ENCODE measurements at places on chromosomes 2 and 18.

- no peak for DNase-seq
These were observed 1.2 kb upstream of the RAD51AP2 start for GRCh38 chr2:17519486-17519885.

GRCh38 chr2:62180975-62181374 lies 14.9 kb upstream of the B3GNT2 start:
- DNase-seq = no peak

- DNase-seq = no peak
These were observed 39.5 kb upstream of the ASXL3 start for GRCh38 chr18:33538418-33539042.

DNA sequence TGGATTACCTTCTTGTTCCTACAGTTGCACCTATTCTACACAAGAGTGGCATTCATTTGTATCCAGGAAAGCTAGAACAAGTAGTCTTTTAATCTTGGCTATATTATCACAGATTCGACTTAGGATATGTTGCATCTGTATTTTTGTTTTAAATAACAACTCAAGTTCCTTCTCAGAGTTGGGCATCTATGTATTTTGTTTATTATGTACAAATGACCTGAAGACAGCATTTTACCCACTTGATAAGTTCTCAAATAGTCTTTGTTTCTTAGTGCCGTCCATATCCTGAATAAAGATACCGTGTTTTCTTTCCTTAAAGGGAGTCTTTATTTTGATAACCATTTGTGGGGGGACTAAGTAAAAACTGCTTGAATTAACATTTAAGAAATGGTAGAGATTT lies 2.9 kb downstream of the ITPRID2 start:
- no peak for DNase-seq

GRCh38 chr2:157784823-157785175 lies 91.3 kb downstream of the ACVR1 start:
- DNase-seq = no peak

GRCh38 chr2:209277444-209277843 lies 146.4 kb upstream of the MAP2 start:
- DNase-seq = no peak

- DNase-seq = no peak
These were observed 61.0 kb upstream of the TMEM87B start for GRCh38 chr2:111994042-111994441.

DNA sequence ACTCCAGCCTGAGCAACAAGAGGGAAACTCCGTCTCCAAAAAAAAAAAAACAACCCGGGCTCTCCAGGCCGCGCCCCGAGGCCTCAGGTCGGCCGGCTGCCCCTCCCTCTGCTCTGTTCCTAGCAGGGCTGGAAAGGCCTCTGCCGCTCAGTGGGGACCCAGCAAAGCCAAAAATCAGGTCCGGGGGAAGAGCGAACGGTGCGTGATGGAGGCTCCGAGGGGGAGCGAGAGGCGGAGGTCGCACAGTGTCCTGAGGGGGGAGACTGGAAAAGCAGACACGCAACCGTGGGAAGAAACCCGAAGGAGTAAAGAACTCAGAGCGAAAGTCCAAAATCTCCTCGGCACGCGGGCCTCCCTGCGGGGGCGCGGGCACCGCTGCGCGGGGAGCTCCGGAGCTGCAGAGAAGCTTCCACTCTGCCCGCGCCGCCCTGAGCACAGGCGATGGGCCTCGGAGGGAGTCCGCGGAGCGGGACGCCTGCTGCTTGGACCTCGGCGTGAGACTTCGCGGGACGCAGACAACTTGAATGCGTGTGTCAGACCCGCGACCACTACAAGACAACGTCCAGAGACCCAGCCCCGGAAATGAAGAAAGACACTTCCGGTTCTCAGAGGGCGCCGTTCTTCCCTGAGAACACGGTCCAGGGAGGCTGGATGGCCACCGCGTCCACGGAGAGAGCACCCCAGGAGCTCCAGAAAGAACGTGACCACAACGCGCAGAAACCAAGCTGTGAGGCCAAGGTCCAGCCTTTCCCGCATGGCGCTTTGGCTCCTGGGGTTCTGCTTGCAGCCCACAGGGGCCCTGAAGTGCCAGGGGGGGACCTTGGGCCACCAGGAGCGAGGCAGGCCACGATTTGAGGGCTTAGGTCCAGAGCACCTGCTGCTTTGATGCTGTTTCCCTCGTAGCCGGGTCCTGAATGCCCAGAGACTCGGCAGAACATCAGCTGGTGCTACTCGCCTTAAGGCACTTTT lies 219.8 kb downstream of the DPP10 start:
- no peak for DNase-seq

DNA sequence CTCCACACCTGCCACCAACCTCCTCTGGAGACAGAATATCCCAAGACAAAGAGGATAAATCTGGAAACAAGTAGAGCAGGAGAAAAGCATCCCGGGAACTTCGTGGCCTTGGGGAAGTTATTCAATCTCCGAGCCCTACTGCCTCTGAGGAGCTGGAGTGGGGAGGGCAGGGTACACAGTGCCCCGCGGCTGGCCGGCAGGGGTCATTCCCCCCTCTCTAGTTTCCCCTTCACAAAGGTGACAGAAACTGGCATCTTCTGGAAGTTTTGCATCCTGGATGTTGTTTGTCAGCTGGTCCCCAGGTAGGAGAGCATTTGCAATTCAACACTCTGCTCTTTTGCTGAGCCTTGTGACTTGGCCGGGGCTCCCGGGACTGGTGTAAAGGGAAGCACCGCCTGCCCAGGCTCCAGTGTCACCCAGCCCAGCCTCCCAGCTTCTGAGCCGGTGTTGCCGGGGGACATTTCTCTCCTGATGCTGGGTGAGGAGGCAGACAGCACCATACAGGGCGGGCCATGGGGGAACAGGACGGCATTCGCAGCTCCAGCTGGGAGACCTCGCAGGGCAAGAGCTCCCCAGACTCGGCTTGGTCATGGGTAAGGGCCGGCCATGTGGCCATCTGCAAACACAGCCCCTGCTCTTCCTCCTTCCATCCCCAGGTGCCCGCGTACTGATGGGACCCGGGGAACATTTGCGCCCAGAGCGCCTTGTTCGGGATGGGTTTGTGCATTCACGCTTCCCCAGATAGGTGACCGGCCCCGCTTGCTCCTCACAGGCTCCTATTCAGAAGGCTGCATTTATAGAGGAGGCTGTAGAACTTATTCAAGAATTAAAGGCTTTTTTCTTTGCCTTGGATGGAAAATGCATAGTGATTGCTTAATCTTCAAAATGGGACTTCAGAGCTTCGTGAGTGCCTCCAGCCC lies 7.4 kb upstream of the NTSR2 start:
- DNase-seq = no peak

DNA sequence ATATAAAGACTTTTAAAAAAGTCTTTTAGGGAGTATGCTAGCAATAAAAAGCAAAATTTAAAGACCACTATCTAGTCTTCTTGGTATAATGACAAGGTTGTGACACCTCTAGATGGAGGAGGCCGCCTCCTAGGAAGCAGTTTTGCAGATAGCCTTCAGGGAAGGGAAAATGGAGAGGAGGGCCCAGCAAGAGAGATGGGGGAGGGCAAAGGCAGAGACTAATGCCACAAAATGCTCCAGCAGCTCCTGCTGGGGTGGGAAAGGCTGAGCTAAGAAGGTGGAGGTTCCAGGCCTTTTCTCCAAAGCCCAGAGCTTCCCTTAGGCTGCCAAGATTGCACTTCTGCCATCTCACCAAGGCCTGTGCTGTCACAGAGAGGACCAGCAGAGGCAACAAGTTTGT lies 153.9 kb upstream of the THSD7B start:
- DNase-seq = no peak

GRCh38 chr2:128622371-128622770 lies 303.7 kb upstream of the HS6ST1 start:
- DNase-seq = no peak

DNA sequence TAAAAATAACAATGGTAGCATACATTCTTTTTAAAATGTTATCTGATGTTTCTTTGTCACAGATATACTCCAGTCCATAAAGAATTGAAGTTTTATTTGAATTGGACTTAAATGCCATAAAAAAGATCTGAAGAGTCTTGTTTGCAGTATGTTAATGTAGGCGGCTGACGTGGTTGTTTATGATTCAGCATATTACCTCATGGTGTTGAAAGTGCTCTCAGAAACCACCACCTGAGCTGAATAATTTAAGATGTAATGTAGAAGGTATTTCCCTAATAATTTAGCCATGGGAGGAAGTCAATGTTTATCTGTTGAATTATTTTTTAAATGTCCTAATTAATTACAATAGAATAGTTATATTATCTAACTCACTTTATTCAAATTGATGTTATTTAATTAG lies 58.6 kb upstream of the CHN1 start:
- no peak for DNase-seq

GRCh38 chr18:22558945-22559385 lies 141.2 kb upstream of the CTAGE1 start:
- DNase-seq = no peak

DNA sequence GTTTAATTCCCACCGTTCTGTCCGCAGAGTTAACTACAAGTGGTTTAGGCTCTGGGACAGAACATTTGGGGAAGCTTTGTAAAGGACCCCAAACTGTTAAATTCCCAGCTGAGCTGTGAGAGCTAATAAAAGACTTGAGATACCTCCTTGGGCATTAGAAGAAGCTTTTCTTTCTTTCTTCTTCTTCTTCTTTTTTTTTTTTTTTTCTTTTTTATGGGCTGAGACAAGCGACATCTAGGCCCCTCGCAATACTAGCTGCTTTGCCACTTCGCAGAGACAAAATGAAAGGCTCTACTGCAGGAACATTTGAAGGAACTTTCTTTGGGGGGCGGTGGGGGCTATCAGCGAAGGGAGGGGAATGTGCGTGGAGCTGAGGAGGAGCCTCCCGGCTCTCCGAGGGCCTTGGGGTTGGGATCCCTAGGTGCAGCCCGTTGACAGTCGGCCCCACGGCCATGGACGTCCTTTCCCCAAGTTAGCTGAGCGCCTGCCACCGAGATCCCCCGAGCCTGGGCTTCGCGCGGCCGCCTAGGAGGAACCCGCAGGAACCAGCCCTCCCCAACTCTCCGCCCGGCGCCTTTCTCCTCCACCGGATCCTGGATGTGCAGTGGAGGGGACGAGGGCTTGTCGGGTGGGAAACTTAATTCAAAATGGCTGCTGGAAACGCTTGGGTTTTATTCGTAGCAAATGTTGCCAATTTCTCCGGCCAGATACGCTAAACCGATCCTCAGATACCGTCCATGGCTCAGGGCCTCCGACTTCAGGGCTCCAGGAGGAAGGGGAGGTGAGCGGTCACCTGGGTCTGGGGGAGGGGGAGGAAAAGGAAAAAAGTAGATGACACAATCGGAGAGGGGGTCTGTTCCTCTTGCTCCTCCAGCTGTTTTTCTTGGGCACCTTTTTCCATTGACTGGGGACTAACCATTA lies 4.2 kb downstream of the MEIS1 start:
- DNase-seq = no peak

GRCh38 chr2:233248999-233249398 lies 2.5 kb upstream of the ATG16L1 start:
- DNase-seq = no peak

GRCh38 chr2:122167515-122167914 lies 412.1 kb downstream of the TSN start:
- no peak for DNase-seq

GRCh38 chr2:1488851-1489250 lies 75.6 kb downstream of the TPO start:
- DNase-seq = no peak

- DNase-seq = no peak
These were observed 65.0 kb downstream of the ATP8B1 start for GRCh38 chr18:57738078-57738477.

DNA sequence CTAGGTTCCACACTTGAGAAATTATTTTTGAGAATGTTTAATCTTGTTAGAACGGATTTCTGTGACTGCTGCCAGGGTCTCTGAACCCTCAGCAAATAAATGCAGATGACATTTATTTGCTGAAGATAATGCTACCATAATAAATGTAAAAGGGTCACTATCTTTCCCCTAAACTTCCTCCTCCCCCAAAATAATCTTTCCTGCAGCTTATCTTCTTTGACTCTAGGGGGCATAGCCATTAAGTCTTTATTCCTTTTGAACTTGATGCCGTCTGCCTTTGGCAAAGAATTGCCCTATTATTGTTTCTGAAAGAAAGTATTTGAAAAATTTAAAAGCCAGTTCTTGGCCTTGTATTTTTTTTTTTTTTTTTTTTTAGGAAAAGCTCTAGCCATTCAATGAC lies 63.6 kb upstream of the ACSL3 start:
- no peak for DNase-seq

DNA sequence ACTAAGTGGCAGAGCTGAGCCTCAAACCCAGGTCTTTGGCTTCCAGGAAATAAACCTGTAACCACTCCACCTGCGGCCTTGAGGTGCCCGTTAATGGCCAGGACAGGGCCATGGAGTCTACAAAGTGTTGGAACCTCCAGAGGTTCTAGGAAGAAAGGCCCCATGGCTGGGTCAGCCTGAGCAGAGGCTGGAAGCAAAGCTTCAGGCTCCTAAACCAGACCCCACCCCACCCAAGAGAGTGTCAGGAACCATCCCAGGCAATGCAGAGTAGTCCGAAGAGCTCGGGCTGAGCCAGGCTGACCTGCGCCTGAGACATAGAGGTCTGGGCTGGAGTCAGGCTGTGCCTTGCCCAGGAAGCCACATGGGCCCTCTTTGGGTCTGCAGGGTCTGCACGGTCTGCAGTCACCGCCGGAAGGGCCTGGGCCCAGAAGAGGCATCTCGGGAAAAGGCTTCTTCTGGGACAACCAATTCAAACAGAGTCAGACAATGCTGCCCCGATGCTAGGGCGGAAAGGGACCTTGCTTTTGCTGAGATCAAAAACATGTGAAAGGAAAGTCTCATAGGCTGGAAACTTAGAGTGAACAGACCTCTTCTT lies 6.4 kb downstream of the CIB4 start:
- no peak for DNase-seq

DNA sequence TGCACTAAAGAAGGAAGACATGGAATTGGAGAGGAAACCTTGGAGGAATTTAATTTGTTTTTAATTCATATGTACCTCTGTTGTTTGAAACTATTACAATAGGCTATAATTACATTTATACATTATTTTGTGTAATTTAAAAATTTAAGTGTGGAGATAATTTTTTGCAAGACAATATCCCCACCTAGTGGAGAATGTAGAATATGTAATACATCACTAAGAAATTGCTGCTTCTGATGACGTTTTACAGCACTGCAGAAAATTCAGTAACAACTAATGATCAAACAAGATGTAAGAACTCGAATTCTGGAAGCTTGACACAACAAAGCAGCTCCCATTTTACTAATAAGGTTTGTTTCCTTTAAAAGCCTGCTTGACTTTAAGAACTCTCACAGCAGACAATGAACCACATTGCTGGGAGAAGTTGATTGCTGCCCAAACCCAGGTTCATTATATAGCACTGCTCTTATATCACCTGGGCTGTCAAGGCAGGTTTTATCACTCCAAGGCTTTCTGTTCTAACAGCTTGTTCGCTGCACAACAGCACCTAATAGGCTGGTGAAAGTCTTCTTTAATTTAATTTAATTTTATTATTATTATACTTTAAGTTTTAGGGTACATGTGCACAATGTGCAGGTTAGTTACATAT lies 53.4 kb downstream of the THADA start:
- no peak for DNase-seq
